ENCODE measurements at places on chromosomes 1 and 21.

GRCh38 chr1:90351019-90351418 lies 356.1 kb downstream of the ZNF326 start:
- no peak for DNase-seq

DNA sequence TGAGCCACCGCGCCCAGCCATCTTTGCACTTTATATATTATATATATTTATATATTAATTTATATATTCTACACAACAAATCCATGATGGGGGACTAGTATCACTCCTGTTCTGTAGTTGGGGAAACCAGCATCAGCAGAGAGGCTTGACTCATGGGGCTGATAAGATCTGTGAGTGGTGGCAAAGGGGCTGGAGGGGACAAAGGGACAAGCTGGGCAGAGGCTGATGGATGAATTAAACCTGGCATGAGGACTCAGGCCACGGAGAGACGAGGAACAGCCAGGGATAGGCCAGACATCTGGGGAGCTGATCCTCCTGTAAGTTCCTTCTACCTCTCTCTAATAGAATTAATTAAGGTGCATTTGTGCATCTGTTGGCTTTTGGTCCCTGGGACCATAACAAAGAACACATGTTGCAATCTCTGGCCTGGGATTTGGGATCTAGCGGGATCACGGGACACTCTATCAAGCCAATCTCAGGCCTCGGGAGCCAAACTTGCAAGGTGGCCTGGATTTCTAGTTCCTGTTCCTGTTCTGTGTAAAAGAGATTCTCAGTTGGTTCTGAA lies 7.6 kb downstream of the CNR2 start:
- no peak for DNase-seq

DNA sequence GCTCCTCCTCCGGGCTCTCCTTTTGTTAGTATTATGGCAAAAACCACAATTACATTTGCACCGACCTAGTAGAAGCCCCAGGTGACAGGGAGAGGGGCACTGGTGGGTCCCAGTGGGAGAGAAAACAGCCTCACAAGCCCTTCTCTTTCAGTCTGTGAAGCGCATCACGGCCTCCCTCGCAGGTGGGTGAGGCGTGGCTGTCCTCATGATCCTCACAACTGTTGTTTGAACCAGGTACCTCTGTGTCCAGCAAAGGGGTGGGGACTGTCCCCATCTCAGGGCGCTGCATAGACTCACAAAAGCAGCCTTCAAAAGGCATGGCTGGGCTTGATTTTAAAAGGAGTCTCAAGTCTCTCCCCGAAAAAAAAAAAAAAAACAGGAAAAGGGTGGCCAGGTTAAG lies 7.9 kb upstream of the C2CD2 start:
- no peak for DNase-seq

- no peak for DNase-seq
These were observed 191.2 kb downstream of the RERE start for GRCh38 chr1:8625981-8626898.

DNA sequence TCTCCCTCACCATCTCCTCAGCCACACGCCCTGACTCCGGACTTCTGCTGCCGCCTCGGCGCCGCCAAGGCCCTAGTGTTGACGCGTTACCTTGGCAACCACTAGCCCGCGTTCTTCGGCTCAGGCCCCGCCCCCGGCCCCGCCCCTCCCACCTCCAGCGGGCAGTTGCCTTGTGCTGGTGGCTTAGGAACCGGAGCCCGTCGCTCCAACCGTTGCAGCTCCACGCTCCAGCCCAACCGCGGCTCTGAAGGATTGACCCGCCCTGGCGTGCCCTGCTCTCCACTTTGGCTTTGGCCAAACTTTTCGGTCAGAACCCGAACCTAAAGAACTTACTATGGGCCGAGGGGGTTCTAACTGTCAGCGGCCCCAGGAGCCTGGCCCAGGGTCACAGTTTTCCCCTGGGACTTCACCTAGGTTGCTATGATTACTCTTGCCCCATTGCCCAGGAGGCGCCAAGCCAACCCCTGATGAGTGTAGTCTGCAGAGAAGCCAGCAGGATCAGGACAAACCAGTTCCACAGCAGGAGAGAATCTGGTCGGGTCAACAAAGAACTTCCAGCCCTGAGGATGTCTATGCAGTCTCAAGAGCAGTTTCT lies at the start of gene CFAP45:
TSS of gene CFAP45 (minus strand) at position 80 of the 595 bp plus-strand sequence. CDS start at position 13, 67 bp downstream.
- DNase-seq, result peak; percentile 89

GRCh38 chr1:37479255-37480124 lies 5.1 kb downstream of the ZC3H12A start:
- no peak for DNase-seq

GRCh38 chr1:197218857-197219256 lies 49.2 kb upstream of the CRB1 start:
- no peak for DNase-seq

- DNase-seq, result no peak
These were observed 9.4 kb downstream of the CYP2J2 start for GRCh38 chr1:59917026-59917784.

DNA sequence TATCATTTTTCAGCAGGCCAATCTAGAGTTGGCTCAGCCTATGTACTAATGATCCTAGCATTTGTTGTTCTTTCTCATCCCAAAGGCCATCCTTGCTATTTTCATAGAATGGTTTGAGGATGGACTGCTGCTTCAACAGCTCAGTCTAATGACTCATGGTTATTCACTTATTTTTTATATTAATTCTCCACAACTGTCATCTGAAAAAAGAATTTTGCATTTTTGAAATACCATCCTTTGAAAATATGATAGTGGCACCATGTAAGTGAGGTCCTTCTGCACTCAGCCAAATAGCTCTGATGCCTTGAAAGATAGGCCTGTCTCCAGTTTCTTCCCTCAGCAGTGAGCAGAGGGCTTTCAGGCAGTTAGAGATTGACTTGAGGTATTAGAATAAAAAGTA lies 377.5 kb downstream of the LMO4 start:
- no peak for DNase-seq
